CD4-positive, alpha-beta T cell treated with Interleukin-6 for 4 hours (primary cell): ENCODE measurements at places on chromosomes 4 and X.

DNA sequence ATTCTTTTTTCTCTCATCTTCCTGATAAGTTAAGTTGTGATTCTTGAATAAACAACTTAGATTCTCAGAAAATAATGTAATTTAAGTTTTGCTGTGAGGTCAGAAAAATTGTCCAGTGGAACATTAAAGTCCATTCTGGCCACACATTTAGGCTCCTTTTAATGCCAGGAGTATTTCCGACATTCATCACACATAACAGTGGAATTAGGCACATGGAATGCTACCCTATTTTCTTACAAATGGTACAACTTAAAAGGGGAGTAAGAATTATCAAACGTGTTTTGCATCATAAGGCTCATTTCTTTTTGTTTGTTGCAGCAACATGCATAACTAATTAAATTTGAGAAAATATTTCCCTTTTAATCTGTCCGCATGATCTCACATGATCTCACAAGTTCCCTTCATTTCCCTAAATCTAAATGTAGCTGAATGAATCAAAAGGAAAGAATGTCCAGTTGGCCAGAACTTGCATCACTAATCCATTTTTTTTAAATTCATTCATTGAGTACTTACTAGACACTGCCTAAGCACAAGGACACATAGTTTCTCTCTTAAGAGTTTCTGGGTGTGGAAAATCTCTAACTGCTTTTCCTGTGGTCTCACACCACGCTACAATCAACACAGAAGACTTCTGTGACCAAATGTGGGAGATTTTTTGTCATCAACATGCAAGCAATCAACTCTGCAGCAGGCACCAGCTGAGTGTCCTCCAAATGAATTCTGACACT is 22.0 kb downstream of the SPARCL1 start:
- DNase-seq: no peak

DNA sequence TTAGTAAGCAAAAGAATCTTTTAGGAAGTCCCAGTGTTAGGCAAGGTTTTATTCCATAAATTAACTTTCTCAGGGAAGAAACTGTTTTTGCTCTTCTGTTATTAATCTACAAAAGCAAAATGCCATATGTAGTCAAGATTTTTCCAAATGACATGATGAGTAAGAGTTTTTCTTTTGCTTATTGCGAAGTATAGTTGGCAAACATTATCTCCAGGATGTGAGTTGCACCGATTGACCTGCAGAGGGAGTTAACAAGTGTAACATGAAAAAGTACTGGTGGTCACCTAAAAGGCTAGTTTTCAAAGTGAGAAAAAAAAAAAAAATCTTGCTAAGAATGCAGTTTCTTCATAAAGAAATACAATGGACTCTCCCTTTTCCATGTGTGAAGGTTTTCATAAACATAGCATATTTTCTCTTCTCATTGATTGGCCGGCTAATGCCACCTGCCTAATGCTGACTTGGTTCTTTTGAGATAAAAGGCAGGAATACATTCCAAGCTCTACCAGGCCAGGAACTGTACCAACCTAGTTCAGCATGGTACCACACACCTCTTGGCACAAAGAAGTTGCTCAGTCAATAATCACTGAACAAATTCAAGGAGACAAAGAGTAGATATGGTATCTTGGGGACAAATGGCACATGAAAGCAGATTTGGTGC is 100.2 kb downstream of the LNX1 start:
- no peak for DNase-seq

GRCh38 chr4:158538911-158539310 is 17.2 kb downstream of the RXFP1 start:
- DNase-seq: no peak

DNA sequence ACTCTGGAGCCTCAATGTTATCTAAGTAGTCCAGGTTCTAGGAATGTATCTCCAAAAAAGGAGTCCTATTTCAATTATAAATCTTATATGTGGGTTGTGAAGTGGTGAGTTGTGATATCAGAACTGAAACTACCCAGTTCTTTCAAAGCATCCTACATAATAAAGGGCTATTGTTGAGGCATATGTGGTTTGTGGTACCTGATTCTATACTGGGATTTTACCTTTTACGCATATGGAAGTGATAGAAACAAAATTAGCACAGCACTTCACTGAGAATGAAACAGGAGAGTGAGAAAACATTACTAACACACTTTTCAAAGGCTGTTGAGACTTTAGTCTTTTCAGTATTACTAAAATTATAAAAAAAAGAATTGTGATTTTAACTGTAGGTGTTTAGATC is 417.7 kb upstream of the GALNT7 start:
- DNase-seq: no peak

DNA sequence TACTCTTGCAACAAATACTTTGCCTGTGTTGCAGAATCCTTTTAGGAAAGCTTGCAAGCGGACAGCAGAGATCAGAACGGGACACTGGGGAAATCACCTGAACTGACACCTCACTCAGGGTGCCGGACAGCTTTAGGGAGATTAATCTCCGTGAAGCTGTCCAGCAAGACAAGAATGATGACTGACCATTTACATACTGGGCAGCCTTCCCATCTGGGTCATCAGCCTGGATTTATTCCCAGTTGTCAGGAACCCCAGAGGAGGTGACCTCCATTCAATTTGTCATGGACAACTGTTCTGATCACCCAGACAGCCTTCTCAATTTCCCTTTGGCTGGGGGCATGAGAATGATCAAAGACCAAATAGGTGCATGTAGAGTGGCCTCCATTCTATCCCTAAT is 93.0 kb upstream of the EGFL6 start:
- no peak for DNase-seq

- no peak for DNase-seq
Measured at GRCh38 chrX:32572644-32573043, 638.7 kb downstream of the DMD start.

GRCh38 chr4:31947101-31947500 is 1226.9 kb downstream of the PCDH7 start:
- no peak for DNase-seq

DNA sequence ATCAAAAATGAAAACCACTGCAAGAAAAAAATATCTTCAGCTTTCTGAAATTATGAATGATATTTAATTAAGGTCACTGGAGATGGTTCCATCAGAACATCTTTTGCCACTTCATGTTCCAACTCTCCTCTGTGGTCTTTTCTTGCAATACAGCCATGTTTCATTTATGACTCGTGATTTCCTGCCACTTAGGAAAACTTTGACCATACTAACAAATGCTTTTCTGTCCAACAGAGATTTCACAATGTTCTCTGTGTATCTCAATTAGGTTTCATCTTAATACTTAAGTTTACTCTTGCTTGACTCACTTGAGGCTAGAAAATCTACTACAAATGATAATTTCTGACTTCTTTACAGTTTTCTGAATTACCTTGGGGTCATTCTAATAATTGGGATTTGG is 330.9 kb downstream of the CXXC4 start:
- no peak for DNase-seq

- DNase-seq: no peak
Measured at GRCh38 chr4:7507381-7507780, 72.7 kb upstream of the PSAPL1 start.

DNA sequence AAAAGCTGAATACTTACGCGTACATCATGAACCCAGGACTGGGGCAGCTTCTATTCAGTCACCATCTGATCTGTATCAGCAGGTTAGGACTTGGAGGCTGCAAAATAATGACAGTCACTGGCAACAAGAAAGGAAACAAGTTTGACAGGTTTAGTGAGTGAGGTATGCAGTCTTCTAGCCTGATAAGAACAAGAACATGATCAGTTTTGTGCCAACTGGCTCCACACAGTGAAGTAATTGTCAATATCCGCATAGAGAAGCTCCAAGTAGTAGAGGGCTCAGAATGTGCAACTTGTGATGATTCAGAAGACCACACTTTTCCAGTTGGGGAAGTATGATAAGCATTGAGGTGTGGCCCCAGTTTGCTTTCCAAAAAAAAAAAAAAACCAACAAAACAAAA is at the start of gene TMPRSS11F:
TMPRSS11F (minus strand) TSS at position 77 of the 400 bp plus-strand sequence; CDS start at position 28, 49 bp downstream.
- no peak for DNase-seq

GRCh38 chrX:119685225-119686066 is 7.5 kb downstream of the SEPTIN6 start:
- DNase-seq: peak; percentile 57

- no peak for DNase-seq
Measured at GRCh38 chrX:91108761-91109160, 325.9 kb upstream of the PABPC5 start.

DNA sequence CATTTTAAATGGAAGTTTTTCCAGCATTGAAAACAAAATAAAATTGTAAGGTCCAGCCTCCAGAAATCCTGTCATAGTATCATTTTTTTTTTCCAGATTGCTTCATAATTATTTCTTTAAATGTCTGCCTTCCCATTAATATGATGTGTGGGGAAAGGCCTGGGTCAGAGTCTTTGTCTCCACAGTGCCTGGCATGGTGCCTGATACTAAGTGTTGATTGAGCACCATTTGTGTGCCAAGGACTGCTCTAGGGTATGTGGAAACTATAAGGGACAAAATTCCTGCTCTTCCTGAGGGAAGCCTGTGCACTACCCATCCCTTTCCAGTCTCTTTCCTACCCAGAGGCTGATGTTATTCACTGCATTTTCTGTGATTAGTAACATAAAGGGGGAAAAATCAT is 53.1 kb upstream of the BEND4 start:
- DNase-seq: no peak

DNA sequence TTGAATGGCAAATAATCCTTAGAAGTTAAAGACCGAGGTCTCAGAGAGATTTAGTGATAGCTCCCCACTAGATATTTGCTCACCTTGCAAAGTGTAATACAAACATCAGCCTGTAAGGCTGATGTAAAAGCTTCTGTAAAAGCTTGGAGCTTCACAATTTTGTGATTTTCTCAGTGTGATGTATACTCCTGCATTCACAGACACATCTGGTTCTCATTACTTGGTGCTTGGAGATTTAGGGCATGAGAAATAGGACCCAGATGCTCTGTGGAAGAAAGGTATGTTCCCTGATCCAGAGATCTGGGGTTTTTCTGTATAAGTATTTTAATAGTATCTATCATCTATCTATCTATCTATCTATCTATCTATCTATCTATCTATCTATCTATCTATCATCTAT is 1664.3 kb downstream of the C4orf33 start:
- DNase-seq: no peak

GRCh38 chr4:115655626-115656025 is 542.2 kb upstream of the NDST4 start:
- DNase-seq: no peak
